Nephron progenitor cell (in vitro differentiated cells): ENCODE measurements at places on chromosomes 13 and 19.

DNA sequence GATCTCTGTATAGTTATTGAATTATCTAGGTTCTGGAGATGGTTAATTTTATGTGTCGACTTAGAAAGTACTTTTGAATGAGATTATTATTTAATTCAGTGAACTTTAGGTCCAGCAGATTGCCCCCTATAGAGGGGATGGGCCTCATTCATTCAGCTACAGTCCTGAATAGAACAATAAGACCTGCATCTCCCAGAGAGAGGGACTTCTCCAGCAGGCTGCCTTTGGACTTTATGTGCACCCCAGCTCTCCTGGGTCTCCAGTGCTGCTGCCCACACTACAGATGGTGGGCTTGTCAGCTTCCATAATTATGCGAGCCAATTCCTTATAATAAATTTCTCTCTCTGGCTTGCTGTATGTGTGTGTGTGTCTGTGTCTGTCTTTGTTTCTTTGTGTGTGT lies 39.3 kb upstream of the KL start:
- no peak for DNase-seq

DNA sequence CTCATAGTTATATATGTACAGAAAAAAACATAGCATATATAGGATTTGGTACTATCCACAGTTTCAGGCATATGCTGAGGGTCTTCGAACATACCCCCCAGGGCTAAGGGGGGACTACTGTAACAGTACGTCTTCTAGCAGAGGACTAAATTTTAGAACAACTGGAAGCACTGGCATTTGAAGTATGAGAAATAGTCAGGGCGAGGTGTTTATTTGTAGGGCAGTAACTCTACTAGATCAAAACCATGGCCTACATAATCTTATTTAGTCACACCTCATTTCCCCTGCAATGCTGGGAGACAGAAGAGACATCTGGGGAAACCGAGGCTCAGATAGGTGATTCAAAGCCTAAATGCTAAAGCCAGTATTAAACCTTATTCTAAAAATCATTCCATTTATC lies 245.6 kb downstream of the DCT start:
- no peak for DNase-seq

GRCh38 chr19:14512406-14512961 lies 5.7 kb downstream of the DNAJB1 start:
- DNase-seq: no peak

- DNase-seq: no peak
These were observed 12.5 kb downstream of the CEACAM3 start for GRCh38 chr19:41808663-41809566.

DNA sequence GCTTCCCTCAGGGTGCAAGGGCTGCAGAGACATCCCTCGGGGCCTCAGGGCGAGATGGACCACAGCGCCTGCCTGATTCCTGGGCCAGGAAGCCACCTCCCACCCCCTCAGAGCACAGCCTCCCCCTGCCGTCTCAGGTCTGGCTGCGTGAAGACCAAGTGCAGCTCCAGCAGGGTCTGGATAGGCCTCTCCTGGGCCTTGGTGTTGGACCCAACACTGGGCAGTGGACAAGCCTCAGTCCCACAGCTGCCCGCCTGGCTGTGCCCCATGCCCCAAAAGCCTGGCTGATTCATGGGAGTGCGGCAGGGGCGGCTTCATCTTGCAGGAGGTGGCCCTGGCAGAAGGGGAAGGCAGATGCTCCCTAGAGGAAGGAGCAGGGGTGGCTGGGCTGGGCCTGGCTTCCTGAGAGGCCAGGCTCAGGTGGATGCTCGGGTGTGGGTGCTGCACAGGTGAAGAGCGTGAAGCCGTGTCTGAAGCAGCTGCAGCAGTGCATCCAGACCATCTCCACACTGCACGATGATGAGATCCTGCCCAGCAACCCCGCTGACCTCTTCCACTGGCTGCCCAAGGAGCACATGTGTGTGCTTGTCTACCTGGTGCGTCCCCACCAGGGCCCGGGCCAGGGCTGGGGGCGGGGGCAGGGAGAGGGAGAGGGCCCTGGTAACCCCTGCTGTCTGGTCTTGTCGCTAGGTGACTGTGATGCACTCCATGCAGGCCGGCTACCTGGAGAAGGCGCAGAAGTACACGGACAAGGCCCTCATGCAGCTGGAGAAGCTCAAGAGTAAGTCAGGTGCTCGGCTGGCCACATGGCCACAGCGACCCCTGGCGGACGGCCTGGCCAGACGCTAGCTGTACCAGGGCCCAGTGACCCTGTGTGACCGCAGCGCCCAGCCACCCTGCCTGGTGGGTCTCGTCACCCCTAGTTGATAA lies 21.7 kb downstream of the MAU2 start:
- peak; percentile 88 for DNase-seq

DNA sequence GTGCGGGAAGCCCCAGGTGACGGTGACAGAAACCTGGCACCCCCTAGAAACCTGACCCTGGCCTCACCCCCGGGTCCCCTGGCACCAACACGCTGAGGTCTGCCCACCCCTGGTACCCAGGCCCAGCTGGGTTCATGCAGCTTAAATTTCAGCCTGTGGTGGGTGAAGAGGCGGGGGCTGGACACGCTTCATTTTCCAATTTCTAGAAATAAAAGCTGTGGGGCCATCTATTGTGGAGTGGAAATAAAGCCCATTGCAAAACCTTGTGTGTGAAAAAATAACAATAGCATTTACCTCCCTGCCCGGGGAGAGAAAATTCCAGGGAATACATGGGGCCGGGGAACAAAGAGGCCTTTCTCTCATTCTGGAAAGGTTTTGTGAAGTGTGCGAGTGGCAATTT lies 7.5 kb upstream of the FUT5 start:
- DNase-seq: no peak

GRCh38 chr13:61954092-61954491 lies 538.4 kb upstream of the PCDH20 start:
- no peak for DNase-seq

- no peak for DNase-seq
These were observed 221.7 kb downstream of the TM9SF2 start for GRCh38 chr13:99722931-99723330.

GRCh38 chr13:60433505-60433904 lies 36.5 kb downstream of the TDRD3 start:
- DNase-seq: no peak

- no peak for DNase-seq
These were observed 2.3 kb downstream of the DDX39A start for GRCh38 chr19:14416817-14417231.

GRCh38 chr19:8180018-8180417 lies 29.2 kb upstream of the CERS4 start:
- DNase-seq: no peak

- no peak for DNase-seq
These were observed 16.7 kb downstream of the TICAM1 start for GRCh38 chr19:4814625-4815425.

- no peak for DNase-seq
These were observed 73.4 kb upstream of the UBL3 start for GRCh38 chr13:29923554-29924481.

DNA sequence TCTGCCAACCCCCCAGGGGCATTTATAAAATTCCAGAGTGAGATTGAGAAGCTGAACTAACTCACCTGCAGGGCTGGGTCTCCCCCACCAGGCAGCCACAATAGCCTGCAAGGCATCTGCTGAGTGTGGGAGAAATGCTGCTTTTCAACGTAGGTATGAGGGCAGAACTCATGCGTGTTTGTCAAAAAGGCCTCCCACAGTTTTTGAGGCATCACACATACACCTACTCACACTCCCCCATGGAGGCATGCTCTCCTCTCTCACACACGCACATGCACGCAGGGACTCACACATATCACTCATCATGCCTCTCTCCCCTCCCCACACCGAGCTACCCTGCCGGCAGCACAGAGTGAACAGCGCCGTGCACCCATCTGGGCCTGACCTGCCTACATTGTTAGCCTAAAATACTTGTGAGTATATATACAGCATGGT lies 390.5 kb downstream of the FGF9 start:
- DNase-seq: no peak

- no peak for DNase-seq
These were observed 1404.3 kb upstream of the MIR17HG start for GRCh38 chr13:89943139-89943538.

GRCh38 chr19:4952945-4953344 lies 16.0 kb upstream of the KDM4B start:
- no peak for DNase-seq

GRCh38 chr19:4057931-4058692 lies 8.6 kb downstream of the ZBTB7A start:
- DNase-seq: no peak

DNA sequence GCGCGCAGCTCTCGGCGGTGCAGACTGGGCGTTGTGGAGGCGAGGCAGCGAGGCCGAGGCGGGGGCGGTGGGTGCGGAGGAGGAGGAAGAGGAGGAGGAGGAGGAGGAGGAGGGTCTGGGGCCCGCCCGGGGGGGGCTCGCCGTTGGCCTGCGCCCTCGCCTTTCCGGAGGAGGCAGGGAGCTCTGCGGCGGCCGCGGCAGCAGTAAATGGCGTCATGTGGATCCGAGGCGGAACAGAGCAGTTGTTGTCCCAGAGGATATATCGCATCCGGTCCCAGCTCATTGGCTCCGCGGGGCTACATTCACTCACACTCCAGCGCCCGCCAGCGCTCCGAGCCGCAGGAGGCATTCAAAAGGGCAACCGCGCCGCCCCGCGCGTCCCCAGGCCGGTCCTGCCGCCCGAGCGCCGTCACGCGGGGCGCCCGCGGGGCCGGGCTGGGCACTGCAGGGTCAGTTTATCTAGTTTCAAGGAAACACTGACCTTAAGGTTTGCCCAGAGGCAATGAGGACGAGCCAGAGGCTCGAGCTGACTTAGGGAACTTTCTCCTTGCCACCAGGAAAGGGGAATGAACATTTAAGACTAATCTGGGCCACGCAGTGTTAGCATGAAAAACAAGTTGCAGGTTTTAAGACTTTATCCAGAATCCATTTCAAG lies at the start of gene SPRY2:
Gene SPRY2, minus strand, starts transcription at position 26 of the 655 bp plus-strand sequence. CDS start 3,421 bp downstream, outside the sequence.
- DNase-seq: peak; percentile 92

GRCh38 chr19:54444737-54445136 lies 4.3 kb upstream of the LENG8 start:
- DNase-seq: no peak

- no peak for DNase-seq
These were observed 577.9 kb downstream of the IRS2 start for GRCh38 chr13:109208522-109208921.

- DNase-seq: no peak
These were observed 76.2 kb downstream of the SLC15A1 start for GRCh38 chr13:98676239-98676638.

GRCh38 chr13:75481176-75482069 lies 546 bp downstream of the TBC1D4 start:
- peak; percentile 66 for DNase-seq

GRCh38 chr13:50901701-50902100 lies 7.9 kb upstream of the RNASEH2B start:
- DNase-seq: no peak

DNA sequence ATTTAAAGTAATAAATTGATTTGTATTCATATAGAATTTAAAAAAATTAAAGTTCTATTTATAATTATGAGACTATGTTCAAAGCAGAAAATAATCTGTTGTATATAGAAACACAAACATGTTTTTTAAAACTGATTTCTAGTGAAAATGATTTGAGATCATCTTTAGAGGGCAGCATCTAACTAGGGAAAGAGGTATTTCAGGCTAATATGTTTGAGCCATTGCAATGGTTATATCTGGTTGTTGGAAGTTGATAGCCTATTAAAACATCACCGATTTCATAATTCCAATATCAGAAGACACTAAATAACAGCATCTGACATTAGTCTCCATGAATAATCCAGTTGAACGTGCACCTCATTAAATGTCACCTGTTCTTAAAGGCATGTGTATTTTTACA lies 79.8 kb upstream of the SLITRK6 start:
- no peak for DNase-seq

GRCh38 chr19:35724560-35724959 lies 6.8 kb downstream of the KMT2B start:
- no peak for DNase-seq

GRCh38 chr19:10505583-10506229 lies 2.5 kb upstream of the KEAP1 start:
- peak; percentile 77 for DNase-seq

DNA sequence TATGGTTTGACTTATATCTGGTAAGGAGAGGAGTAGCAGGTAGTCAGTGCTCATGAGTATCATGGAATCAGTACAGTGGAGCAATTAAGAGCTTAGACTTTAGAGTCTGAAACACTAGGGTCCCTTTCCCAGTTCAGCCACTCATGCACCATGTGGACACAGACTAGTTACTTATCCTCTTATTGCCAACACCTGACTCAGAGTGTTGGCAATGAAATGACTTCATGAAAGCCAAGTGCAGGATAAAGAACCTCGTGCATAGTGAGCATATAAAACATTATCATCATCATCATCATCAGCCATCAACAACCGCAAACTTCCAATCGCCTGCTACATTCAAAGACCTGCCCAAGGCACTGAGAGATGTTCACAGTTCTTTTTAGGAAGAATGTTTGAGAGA lies 164.2 kb downstream of the FOXO1 start:
- DNase-seq: no peak

DNA sequence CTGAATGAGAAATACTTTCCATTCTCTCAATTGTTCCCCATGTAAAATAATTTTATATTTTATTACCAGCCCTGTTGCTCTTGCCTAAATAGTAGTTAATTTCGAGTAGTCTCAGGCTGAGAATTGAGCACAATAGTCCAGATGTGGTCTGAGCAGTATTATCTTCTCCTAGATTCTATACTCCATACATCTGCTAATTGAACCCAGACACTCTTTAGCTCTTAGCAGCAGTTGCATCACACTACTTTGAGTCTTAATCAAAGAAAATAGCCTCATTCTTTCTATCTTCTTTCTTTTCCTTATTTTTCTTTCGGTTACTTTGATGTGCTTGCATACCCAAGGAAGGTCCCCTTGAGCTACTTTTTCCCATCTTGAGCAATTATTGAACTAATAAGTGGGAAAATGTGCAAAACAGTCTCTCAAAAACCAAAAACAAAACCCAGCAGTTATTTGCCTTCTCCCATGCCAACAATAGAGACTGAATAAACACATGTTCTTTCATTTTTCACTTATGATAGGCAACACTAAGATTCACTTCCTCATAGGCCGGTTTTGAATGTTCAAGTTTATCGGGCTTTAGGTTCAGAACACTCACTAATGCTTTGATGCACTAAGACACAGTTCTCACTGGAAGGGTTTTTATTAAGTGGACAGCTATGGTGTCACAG lies 204.5 kb downstream of the POU4F1 start:
- no peak for DNase-seq
